ENCODE measurements at places on chromosomes 4 and X.

DNA sequence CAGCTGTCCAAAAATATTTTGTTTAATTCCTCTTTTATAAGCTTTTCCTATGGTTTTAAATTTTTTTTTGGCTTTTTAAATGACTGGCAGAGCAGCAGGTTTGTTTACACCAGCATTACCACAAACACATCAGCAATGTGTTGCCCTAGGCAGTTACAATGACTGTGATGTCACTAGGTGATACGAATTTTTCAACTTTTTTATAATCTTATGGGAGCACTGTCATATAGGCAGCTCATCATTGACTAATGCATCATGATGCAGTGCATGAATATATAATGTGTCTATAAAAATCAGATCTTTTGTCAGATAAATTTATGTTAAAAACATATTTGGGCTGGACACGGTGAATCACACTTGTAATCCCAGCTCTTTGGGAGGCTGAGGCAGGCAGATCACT, 231.6 kb upstream of the SLIT2 start:
- DNase-seq, result no peak

DNA sequence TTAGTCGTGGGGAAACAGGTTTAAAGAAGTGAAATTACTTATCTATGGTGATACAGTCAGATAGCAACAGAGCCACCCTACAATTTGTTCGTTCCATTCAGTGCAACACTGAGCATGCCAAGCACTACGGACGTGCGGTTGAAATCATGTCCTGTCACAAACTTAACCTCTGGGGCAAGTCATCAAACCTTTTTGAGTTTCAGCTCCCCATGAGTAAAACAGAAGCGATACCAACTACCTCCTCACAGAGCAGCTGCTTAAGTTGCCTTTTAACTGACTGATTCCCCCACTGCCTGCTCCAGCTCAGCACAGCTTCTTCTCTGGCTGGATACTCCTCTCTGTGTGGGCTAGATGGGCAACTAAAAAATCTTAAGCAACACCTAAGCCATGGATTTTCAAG, 36.0 kb downstream of the LHFPL1 start:
- DNase-seq, result no peak

DNA sequence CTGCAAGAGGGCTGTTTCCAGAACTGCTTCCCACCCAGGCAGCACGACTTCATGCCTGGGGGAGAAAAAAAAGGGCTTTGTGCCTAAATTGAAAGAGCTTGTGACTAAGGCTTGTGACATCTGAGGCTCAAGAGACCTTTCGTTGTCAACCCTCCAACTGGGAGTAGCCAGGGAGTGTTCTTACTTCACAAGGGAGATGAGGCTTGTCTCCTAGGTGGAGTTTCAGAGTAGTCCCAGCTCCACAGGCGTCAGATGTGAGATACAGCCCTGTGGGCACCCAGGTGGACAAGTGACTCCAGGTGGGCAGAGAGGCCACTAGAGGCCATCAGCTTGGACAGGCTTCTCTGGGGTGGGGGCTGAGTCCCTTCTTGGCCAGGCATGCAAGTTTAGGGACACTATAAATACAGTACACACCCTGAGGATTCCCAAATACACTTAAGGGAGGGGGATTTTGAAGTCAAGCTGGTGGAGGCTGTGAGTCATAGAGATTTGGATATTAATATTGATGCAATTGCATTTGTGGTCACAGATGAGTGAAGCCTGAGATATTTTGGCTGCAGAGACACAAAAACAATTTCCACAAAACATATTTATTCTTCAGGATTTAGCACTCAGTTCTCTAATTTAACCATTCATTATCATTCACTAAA, 40.1 kb upstream of the SETD7 start:
- DNase-seq, result no peak

- DNase-seq, result no peak
Measured at GRCh38 chr4:121510341-121510874, 129.6 kb upstream of the QRFPR start.

- peak; percentile 95 for DNase-seq
Measured at GRCh38 chr4:51842554-51843308, at the start of gene DCUN1D4. DCUN1D4 (plus strand) TSS chr4:51843153; CDS start chr4:51843243, 90 bp downstream.

- no peak for DNase-seq
Measured at GRCh38 chrX:154840856-154841255, 6.4 kb upstream of the SMIM9 start.

DNA sequence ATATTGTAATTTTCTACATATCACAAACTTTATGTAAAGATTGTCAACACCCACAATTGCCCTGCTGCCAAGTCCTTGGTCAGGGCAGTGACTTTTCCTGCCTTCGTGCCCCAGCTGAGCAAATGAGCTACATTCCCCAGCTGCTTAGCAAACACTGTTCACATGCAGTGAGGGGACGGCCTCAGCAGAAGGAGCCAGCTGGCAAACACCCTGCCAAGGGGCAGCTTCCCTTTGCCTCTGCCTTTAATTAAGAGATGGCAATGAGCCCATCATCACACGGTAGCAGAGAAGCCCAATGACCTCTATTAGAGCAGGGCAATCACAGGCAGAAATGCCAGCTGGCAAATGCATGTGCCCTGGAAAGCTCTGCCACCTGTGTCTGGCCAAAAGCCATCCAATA, 253.4 kb downstream of the EPHA5 start:
- no peak for DNase-seq

- DNase-seq, result no peak
Measured at GRCh38 chrX:47597222-47597621, 15.0 kb downstream of the TIMP1 start.

- DNase-seq, result no peak
Measured at GRCh38 chr4:140253556-140254027, 99.6 kb upstream of the MAML3 start.

- no peak for DNase-seq
Measured at GRCh38 chr4:8706216-8707044, 113.9 kb downstream of the CPZ start.

DNA sequence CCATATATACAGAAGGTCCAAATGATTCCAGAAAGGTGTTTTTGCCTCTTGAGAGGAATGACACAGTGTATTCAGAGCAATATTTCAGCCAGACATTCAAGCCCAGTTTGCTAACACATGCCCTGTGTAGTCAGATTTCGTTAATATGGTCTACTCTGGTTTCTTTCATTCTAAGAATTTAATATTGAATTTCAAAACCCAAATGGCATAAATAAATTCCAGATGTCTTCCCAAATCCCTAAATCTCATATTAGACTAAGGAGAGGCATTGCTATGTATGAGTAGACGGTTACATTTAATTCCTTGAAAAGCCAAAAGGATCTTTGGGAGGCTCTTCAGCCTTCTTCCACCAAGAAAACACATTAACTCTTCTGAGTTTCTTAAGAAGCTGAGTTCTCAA, 66.3 kb upstream of the C1QTNF7 start:
- no peak for DNase-seq

GRCh38 chr4:78242071-78242470, 184.9 kb downstream of the FRAS1 start:
- DNase-seq, result no peak

Data from frontal cortex (tissue), 4 donors.